Stimulated activated CD4-positive, alpha-beta T cell treated with anti-CD3 and anti-CD28 coated beads, Interleukin-4, amount 100 ng/mL, for 48 hours (primary cell): ENCODE measurements at places on chromosomes 3 and 15.

GRCh38 chr15:70449311-70450141, 313.8 kb downstream of the UACA start:
- no peak for DNase-seq

DNA sequence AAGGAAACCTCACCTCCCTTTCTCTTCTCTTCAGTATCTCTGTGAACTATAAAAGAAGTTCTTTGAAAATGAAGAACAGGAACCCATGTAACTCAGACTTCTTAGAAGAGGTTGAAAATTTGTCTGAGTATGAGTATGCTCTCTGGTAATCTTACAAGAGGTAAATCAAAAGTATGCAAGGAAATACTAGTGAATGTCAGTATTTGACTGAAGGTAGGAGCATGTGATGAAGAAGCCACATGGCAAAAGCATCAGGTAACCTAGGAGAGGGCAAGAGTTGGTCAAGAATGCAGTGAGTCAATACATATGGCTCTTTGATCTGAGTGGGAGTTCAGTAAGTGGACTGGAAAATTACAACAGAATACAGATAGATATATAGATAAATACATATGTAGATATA, 133.0 kb upstream of the NECTIN3 start:
- no peak for DNase-seq

- DNase-seq: no peak
Observed at GRCh38 chr15:32652178-32652577, 10.7 kb downstream of the SCG5 start.

DNA sequence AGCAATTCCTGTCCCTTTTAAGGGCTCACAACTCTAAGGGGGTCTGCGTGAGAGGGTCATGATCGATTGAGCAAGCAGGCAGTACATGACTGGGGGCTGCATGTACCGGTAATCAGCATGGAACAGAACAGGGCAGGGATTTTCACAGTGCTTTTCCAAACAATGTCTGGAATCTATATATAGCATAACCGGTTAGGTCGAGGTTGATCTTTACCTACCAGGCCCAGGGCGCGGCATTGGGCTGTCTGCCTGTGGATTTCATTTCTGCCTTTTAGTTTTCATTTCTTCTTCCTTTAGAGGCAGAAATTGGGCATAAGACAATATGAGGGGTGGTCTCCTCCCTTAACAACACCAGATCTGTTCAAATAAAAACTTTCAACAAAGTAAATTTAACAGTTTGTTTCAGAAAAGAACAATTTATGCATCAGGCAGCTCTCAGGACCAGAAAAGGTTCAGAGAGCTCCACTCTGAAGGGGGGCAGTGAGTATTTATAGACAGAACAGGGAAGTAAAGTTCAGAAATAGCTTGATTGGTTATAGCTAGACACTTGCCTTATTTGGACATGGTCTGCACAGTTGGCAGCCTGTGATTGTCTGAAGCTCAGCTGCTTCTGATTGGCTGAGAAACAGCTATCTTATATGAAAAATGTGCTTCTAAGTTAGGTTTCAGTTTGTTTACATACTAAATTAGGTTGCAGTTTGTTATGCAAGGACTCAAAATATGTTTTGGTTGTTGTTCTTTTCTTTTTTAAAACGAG, 17.2 kb upstream of the B4GALT4 start:
- no peak for DNase-seq

GRCh38 chr3:4745235-4745610, 234.0 kb upstream of the BHLHE40 start:
- DNase-seq: no peak
